Thymus (tissue), 14 donors: ENCODE measurements at places on chromosomes 5 and 9.

DNA sequence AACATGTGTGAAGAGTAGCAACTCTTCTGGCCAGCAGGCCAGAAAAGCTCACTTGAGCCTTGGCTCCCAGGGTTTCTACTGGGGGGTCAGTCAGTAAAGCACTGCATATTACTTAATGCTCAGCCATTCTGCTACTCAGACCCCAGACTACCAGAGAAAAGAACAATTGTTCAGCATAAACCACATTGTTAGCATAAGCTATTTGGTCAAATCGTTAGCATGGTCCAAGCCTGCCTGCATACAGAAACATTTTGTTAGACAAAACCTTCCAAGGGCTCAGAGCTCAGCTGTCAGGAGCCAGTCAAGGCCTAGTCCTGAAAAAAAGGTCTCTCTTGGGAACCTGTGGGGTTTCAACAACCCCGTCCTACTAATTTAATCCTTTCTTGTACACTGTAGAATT lies 449.3 kb downstream of the PRR16 start:
- DNase-seq, result no peak

- DNase-seq, result no peak
These were observed 16.7 kb upstream of the TAF11L2 start for GRCh38 chr5:17481378-17481777.

DNA sequence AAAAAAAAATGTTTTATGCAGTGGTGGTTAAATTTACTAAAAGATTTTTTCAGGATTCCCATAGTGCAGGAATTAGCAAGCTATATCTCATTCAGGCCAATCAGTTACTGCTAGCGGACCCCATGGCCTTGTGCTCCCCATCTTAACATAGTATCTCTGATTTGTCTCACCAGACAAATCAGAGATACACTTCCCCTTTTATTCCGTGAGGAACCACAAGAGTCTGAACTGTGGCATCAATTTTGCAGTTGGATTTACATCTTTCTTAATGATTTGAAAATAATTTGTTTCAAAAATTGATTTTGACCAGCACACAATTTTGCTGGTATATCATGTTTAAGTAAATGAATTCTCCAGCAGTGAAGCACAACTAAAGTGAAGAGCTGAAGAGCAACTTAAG lies 17.9 kb downstream of the ITGA1 start:
- no peak for DNase-seq

GRCh38 chr9:111548623-111549022 lies 23.6 kb downstream of the ZNF483 start:
- DNase-seq, result no peak

- DNase-seq, result no peak
These were observed 20.8 kb upstream of the ATG10 start for GRCh38 chr5:81950996-81951395.

DNA sequence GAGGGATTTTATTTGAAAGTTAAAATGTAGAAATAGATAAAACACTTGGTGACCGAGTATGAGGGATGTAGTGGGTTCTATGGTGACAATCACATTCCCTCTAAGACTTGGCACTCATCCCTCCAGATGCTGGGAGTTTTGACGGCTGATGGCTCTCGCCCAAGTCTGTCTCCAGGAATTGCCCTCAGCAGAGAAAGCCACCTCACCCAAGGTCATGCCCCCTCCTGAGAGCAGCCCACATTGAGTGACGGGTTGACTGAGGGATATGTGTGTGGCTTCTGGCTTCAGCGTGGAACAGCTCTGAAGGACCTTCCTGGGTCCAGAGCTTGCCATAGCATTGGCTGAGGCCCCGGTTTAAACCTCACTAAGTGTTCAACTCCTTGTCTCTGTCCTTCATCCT lies 19.4 kb downstream of the CAVIN4 start:
- DNase-seq, result no peak

- DNase-seq, result no peak
These were observed 823.0 kb downstream of the TAF11L14 start for GRCh38 chr5:18457255-18457654.
